Chondrocyte (in vitro differentiated cells): ENCODE measurements at places on chromosomes 11 and 22. TPM values are rescaled to one million over a fixed set of nuclear protein-coding genes. Genes with fewer than 3 reads are reported as not detected.

DNA sequence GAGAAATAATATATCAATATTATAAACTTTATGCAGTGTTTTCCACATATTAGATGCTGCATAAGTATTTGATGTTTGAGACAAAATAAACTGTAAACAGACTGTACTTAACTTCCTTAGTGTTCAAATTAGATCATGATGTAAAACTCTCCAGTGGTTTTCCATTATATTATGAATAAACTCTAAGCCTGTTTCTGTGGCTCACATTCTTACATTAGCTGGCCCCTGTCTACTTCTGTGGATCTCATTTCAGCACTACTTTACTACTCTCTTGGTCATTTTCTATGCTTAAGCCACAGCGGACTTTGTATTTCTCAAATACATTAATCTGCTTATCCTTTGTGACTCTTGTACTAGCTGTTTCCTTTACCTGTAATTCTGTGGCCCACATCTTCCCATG is 55.6 kb downstream of the ARHGEF12 start:
- peak overlapping the region; percentile 29 for H3K27ac ChIP-seq
- H3K36me3 ChIP-seq, result peaks cover 2% of the 10 kb centered on the region
- H3K4me1 ChIP-seq, result peaks cover 47% of the 10 kb centered on the region
- H3K27me3 ChIP-seq, result no peaks in the 10 kb centered on the region
- H3K4me3 ChIP-seq, result no peak overlapping the region
- no peak for DNase-seq

CYB5R2 gene
- total RNA-seq, result 7.0 to 12.7 TPM (median 12.6 TPM) in 3 replicates

DNA sequence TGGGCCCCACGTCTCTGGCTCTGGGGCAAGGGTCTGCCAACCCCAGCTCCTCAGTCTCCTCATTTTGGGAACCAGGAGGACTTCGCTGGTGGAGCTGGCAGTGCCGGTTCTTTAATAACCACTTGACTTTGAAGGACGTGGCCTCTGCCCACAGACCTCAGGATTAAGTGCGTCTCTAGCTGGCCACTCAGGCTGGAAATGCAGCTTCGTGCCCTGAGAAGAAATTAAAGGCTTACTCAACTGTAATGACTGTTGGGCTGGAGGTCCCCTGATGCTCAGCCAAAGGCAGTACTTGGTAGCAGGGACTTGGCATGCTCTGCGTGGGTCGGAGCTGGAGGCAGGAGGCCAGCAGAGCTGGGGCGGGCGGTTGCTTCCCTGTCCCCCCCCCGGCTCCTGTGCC is 16.7 kb upstream of the PARVG start:
- H3K4me1 ChIP-seq, result no peaks in the 10 kb centered on the region
- H3K27me3 ChIP-seq, result no peaks in the 10 kb centered on the region
- DNase-seq, result no peak
- H3K4me3 ChIP-seq, result no peak overlapping the region

MMP11 gene
- 68.4 to 172 TPM (median 169 TPM) in 3 replicates for total RNA-seq

DNA sequence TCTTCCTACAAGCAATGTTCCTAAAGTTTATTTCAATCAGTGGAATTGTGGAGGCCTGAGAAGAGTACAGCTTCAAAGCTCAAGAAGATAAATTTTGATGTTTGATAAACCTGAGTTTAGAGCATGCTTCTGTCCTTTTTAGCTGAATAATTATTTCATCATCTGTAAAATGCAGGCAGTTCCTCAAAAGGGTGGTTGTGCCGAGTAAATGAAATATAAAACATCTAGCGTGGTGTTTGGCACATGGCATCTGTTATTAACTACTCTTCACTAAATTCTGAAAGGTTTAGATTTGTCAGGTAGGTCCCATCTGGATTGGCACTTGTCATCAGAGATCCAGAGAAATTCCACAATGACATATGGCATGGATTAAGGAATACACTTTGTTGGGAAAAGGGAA is 155.1 kb downstream of the DDX10 start:
- peaks cover 44% of the 10 kb centered on the region for H3K4me1 ChIP-seq
- no peak overlapping the region for H3K27ac ChIP-seq

GRCh38 chr11:20790622-20791021 is 121.2 kb downstream of the NELL1 start:
- DNase-seq, result no peak
- no peak overlapping the region for H3K27ac ChIP-seq
- no peaks in the 10 kb centered on the region for H3K27me3 ChIP-seq
- no peaks in the 10 kb centered on the region for H3K4me1 ChIP-seq
- no peak overlapping the region for H3K4me3 ChIP-seq

GRCh38 chr11:60513496-60514460 is 1.4 kb upstream of the MS4A13 start:
- no peaks in the 10 kb centered on the region for H3K4me1 ChIP-seq
- no peak overlapping the region for H3K4me3 ChIP-seq
- H3K27ac ChIP-seq, result no peak overlapping the region
- peaks cover 7% of the 10 kb centered on the region for H3K27me3 ChIP-seq
- DNase-seq, result no peak

GRCh38 chr11:77828926-77829325 is 8.0 kb downstream of the AAMDC start:
- no peak for DNase-seq
- peaks cover 5% of the 10 kb centered on the region for H3K36me3 ChIP-seq
- no peak overlapping the region for H3K27ac ChIP-seq
- peaks cover 10% of the 10 kb centered on the region for H3K4me1 ChIP-seq
- no peaks in the 10 kb centered on the region for H3K27me3 ChIP-seq

DNA sequence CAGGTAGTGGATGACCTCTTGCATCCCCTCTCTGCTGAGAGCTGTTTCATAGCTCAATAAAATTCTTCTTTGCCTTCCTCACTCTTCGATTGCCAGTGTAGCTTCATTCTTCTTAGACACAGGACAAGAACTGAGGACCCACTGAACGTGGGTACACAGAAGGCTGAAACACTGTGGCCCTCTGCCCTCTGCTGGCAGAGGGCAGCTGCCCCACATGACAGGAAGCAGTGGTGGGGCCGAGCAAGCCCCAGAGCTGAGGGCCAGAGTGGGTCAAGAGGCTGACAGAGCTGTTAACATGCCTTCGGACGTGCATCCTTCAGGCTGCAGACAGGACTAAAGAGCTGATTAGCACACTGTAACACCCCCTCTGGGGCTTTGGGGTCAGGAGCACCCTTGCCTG is 15.6 kb downstream of the SMC1B start:
- H3K4me1 ChIP-seq, result no peaks in the 10 kb centered on the region
- H3K36me3 ChIP-seq, result peaks cover 2% of the 10 kb centered on the region
- no peak overlapping the region for H3K27ac ChIP-seq
- no peak overlapping the region for H3K4me3 ChIP-seq
- peaks cover 17% of the 10 kb centered on the region for H3K27me3 ChIP-seq
- DNase-seq, result no peak

DNA sequence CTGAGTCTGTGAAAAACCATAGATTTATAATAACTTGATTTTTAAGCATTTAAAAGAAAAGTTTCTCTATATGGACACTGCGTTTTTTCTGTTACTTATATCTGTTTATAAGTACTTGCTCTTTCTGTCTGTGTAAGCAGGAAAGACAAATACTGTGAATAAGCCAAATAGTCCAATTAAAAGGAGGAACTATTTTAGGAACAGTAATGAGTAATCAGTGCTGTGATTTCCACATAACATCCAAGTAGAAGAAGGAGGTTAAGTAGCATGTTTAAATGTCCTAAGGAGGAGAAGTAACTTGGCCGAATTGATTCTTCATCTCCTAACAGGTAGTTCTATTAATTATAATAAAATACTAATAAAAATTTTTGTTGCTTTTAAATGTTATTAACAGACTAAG is 40.8 kb downstream of the ZNF214 start:
- DNase-seq, result no peak
- H3K27me3 ChIP-seq, result no peaks in the 10 kb centered on the region
- H3K36me3 ChIP-seq, result no peaks in the 10 kb centered on the region
- H3K27ac ChIP-seq, result no peak overlapping the region

- DNase-seq, result no peak
- H3K4me1 ChIP-seq, result peaks cover 18% of the 10 kb centered on the region
- H3K4me3 ChIP-seq, result no peak overlapping the region
- no peaks in the 10 kb centered on the region for H3K36me3 ChIP-seq
Observed at GRCh38 chr11:8987446-8987845, 16.4 kb downstream of the NRIP3 start.

OR52N5 gene
- not detected in 3 replicates for total RNA-seq

C11orf16 gene
- total RNA-seq, result not detected in 3 replicates

DNA sequence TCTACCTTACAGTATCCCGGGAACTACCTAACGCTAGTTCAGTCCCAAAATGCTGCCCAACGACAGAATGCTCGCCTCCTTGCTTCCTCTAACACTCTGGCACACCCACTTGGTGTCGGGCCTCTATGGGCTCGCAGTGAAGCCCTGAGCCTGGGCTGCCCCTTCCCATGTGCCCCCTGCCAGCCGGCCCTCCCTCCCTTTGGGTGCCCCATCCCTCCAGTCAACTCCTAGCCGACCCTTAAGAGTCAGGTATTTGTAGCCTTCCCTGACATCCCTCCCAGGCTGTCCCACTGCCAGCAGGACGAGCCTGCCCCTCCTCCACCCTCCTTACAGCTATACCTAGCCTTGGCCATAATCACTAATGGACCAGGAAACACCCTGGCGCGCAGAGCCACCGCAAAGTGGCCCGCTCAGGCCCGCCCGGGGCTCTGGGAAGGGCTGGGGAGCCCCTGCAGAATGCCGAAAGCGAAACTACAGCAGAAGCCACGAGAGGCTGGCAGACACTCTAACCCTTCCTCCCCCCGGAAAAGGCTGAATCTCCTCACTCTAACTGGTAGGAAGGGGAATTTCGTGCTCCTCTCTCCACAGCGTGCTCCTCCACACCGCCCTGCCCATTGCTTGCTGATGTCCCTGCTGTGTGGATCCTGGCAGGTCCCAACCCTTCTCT is 8.2 kb downstream of the CBX7 start:
- H3K4me1 ChIP-seq, result peaks cover 9% of the 10 kb centered on the region
- peak overlapping the region; percentile 42 for H3K27ac ChIP-seq
- no peaks in the 10 kb centered on the region for H3K27me3 ChIP-seq
- no peaks in the 10 kb centered on the region for H3K36me3 ChIP-seq
- DNase-seq, result peak; percentile 55

DNA sequence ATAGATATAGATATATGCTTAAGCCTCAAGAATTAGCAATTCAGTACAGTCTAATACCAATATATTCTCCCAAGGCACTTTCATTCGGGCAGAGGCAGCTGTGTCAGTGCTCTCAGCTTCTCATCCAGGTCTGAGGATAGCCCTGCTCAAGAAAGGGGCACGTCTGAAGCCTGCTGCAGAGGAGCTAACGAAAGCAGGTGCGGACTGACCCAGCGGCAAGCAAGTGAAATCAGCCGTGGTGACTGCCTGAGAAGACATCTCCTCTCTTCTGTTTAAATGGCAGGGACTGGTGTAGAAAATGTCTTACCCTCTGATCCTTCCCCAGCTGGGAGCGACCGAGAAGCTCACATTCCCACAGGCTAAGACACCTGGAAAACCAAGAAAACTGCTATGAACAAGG is 468.6 kb downstream of the BRD1 start:
- H3K27me3 ChIP-seq, result peaks cover 17% of the 10 kb centered on the region
- no peak for DNase-seq
- H3K36me3 ChIP-seq, result no peaks in the 10 kb centered on the region
- H3K4me3 ChIP-seq, result no peak overlapping the region

GRCh38 chr11:6991227-6991626 is 28.9 kb downstream of the ZNF214 start:
- peaks cover 25% of the 10 kb centered on the region for H3K4me1 ChIP-seq
- H3K4me3 ChIP-seq, result no peak overlapping the region
- H3K36me3 ChIP-seq, result peaks cover 4% of the 10 kb centered on the region

DRICH1 gene
- total RNA-seq, result not detected in 3 replicates

GRCh38 chr11:83836883-83837654 is 550.9 kb upstream of the CCDC90B start:
- no peak overlapping the region for H3K4me3 ChIP-seq
- no peaks in the 10 kb centered on the region for H3K4me1 ChIP-seq
- no peak for DNase-seq
- no peaks in the 10 kb centered on the region for H3K36me3 ChIP-seq

DNA sequence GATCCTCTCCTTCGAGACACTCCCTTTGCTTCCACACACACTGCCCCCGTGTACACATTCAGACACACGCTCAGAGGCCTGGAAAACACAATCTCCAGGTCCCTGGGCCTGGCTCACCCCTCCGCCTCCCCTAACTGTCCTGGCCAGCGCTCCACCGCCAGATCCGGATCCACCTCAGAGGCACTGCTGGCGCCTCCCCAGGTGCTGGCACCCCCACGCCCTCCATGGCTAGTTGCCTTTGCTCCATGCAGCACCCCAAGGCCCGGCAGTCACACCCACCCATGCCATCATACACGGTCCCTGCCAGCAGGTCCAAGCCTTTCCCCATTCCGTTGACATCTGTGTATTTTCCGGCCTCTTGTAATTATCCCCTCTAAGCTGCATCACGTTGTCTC is 11.1 kb downstream of the SPTBN2 start:
- peaks cover 10% of the 10 kb centered on the region for H3K4me1 ChIP-seq
- H3K36me3 ChIP-seq, result peaks cover 12% of the 10 kb centered on the region
- no peak overlapping the region for H3K4me3 ChIP-seq
- no peak for DNase-seq
- H3K27me3 ChIP-seq, result no peaks in the 10 kb centered on the region

DNA sequence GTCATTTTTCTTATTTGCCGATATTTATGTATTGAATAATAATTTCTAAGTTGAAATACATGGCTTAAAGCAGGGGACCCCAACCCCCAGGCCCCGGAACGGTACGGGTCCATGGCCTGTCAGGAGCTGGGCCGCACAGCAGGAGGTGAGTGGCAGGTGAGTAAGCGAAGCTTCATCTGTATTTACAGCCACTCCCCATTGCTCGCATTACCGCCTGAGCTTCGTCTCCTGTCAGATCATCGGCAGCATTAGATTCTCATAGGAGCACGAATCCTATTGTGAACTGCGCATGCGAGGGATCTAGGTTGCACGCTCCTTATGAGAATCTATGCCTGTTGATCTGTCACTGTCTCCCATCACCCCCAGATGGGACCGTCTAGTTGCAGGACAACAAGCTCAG is 4.5 kb downstream of the ZMAT5 start:
- no peak overlapping the region for H3K27ac ChIP-seq
- peaks cover 18% of the 10 kb centered on the region for H3K4me1 ChIP-seq
- H3K27me3 ChIP-seq, result no peaks in the 10 kb centered on the region
- H3K4me3 ChIP-seq, result no peak overlapping the region
- peaks cover under 1% of the 10 kb centered on the region for H3K36me3 ChIP-seq

P2RY6 gene
- 0.20 TPM in 1 of 3 replicates, not detected in the others for total RNA-seq

DNA sequence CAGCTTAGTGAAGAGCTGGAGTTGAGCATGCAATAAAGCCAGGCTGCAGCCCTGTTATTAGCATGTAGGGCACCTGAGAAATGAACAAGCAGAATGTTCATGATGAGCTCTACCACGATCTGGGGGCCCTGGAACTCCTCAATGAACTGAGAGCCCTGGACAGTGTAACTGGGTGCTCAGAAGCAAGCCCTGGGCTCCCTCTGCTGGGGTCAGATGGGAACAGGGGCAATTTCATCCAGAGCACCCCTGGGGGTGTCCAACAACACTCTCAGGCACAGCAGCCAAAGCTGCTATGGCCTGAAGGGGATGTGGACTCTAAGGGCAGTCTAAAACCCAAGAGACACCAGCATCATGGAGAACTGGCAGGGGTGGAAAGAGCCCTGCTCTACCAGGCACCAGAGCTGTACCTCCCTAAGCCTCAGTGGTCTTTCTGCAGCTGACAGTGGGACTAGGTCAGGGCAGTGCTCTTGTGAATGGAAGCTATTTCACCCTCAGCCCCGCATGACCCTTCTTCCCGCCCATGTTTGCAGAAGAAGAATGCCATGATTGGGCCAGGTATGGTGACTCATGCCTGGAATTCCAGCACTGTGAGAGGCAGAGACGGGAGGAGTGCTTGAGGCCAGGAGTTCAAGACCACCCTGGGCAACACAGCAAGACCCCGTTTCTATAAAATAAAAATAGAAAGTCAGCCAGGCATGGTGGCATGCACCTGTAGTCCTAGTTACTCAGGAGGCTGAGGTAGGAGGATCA is 28.9 kb downstream of the THOC5 start:
- H3K4me3 ChIP-seq, result no peak overlapping the region
- H3K36me3 ChIP-seq, result peaks cover 38% of the 10 kb centered on the region

GRCh38 chr11:68322052-68322430 is 9.7 kb downstream of the LRP5 start:
- no peak overlapping the region for H3K27ac ChIP-seq
- no peak for DNase-seq
- no peak overlapping the region for H3K4me3 ChIP-seq
